ENCODE measurements at places on chromosomes 13 and 19.

DNA sequence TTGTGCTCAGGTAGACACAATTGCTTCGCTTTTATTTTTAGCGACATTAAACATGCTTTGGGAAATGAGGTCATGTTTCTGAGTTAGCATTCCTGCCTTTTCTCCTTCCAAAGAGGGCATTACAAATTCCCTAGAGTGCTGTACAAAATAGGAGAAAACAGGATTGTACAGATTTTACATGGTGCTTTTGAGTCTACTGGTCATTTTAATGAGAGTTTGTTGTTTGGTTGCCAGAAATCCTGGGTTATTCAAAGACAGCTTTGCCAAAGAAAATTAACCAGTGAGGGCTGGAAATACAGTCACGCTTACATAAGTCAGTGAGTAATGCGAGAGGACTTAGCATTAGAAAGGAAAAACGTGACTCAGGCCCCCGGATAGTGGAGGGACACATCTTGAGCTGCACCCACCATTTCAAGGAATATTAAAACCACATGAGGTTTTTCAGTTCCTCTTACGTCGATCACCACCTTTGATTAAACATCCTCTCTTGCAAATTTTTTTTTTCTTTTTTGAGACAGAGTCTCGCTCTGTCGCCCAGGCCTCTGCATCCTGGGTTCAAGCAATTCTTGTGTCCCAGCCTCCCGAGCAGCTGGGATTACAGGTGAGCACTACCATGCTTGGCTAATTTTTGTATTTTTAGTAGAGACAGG is 55.4 kb downstream of the SACS start:
- peak; percentile 23 for DNase-seq

DNA sequence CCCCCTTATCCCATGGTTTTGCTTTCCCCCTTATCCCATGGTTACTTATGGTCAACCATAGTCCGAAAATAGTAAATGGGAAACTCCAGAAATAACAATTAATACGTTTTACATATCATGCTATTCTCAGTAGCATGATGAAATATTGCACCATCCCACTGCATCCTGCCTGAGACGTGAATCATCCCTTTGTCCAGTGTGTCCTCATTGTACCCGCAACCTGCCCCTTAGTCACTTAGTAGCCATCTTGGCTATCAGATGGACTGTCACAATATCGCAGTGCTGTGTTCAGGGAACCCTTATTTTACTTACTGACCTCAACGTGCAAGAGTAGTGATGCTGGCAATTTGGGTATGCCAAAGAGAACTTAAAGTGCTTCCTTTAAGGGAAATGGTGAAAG is 10.5 kb upstream of the NBEA start:
- no peak for DNase-seq

- DNase-seq: no peak
Measured at GRCh38 chr19:31979362-31979761, 366.0 kb upstream of the ZNF507 start.

GRCh38 chr13:104355041-104355670 is 1288.9 kb upstream of the SLC10A2 start:
- DNase-seq: no peak

- DNase-seq: no peak
Measured at GRCh38 chr19:571566-571974, 826 bp upstream of the BSG start.

GRCh38 chr19:45195764-45196163 is 17.2 kb downstream of the BLOC1S3 start:
- no peak for DNase-seq

GRCh38 chr13:107203146-107203847 is 635.4 kb upstream of the ARGLU1 start:
- peak; percentile 75 for DNase-seq

- DNase-seq: no peak
Measured at GRCh38 chr13:28533125-28533436, 38.2 kb upstream of the FLT1 start.

GRCh38 chr13:93244918-93245280 is 18.3 kb downstream of the GPC6 start:
- DNase-seq: no peak

GRCh38 chr13:25654322-25654721 is 282.5 kb downstream of the ATP8A2 start:
- DNase-seq: no peak

DNA sequence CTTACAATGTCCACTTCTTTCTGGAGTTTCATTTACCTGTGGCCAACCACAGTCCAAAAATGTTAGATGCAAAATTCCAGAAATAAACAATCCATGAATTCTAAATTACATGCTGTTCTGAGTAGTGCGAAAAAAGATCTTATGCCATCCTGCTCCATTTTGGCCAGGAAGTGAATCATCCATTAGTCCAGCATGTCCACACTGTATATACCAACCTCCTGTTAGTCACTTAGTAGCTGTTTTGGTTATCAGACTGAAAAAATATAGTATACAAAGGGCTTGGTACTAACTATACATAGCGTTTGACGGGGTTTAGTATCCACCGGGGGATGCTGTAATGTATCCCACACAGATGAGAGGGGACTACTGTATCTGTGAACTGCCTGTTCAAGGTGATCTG is 618.0 kb upstream of the ARGLU1 start:
- DNase-seq: no peak
